ENCODE measurements at places on chromosomes 3 and 15.

GRCh38 chr15:62626903-62627302 is 415.6 kb upstream of the TPM1 start:
- no peak for DNase-seq

GRCh38 chr3:71244826-71245488 is 338.6 kb downstream of the FOXP1 start:
- DNase-seq = no peak

DNA sequence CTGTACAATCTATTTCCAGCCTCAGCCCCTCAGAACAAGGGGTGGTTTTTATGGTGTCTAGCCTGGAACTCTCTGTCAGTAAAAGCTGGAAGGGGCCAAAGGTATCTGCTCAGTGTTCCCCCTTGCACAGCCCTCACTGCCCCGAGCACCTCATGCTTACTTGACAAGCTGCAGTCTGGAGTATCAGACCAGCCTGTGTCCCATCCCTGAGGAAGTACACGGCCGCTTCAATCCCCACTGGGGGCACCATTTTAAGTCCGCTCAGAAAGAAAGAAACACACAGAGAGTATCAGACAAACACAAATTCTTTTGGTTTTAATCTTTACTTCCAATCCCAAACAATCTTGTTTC is 32.4 kb downstream of the UMPS start:
- DNase-seq = no peak

GRCh38 chr15:69222002-69222474 is 61.6 kb downstream of the GLCE start:
- no peak for DNase-seq

DNA sequence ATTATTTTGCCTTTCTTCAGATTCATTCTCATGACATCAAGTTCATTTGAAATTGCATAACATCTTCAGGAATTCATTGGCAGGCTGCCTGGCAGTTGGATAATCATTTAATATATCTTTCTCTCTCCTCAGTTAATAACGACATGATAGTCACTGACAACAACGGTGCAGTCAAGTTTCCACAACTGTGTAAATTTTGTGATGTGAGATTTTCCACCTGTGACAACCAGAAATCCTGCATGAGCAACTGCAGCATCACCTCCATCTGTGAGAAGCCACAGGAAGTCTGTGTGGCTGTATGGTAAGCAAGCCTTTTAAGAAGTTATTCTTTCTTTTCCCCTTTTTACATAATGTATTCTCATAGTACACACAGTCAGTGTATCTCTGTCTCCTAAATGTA is 38.2 kb downstream of the TGFBR2 start:
- no peak for DNase-seq

GRCh38 chr15:27223179-27223578 is 252.2 kb downstream of the GABRG3 start:
- DNase-seq = no peak

DNA sequence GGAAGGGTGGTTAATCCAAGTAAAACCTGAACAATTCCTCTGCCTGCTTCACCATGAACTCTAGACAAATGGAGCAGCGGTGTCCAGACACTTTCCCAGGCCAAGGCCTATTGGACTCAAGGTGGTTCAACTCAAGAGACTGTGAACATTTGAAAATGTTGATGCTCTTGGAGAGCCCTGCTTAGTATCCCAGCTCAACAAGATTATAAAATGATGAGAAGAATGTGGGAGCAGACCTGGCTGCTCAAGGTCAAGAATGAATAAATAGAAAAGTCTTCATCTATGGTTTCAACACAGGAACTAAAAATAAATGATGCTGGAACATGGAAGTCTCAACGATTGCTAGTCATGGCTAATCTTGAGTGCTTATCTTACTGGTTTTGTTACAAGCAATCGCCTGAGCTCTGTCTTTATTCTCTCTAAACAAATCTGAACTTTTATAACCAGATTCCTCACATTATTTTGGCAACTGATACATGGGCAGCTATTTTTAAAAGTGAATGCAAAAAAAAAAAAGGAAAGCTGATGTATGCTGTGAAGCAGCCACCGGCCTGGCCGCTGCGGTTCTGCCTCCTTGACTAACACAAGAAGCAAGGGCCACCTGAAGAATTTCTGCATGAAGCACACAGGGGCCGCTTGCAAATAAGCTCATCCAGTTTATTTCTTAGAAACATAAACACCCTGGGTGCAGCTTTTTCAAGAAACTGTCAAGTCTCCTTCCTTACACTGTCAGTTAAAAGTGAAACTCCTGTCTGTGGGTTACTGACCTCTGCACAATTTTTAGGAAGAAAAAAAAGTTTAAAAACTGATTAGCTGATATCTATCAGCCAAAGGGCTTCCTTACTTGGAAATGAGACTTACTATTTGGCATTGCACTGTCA is 120.1 kb upstream of the ARHGEF3 start:
- no peak for DNase-seq

GRCh38 chr3:71305231-71306206 is 278.0 kb downstream of the FOXP1 start:
- DNase-seq = no peak

DNA sequence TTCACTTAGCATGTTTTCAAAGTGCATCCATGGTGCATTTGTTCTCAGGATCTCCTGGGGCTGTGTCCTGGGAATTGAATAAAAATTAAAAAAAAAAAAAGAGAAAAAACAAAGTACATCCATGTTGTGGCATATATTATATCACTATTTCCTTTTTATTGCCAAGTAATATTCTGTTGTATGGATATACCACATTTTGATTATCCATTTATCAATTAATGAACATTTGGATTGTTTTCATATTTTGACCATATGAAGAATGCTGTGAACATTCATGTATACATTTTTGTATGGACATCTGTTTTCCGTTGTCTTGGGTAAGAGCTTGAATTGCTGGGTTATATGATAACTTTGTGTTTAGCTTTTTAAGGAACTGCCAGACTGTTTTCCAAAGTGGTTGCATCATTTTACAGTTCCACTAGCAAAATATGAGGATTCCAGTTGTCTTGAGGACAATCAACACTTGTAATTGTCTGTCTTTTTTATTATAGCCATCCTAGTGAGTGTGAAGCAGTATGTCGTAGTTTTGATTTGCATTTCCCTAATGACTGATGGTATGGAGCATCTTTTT is 44.5 kb downstream of the CTDSPL2 start:
- DNase-seq = no peak

- no peak for DNase-seq
Observed at GRCh38 chr3:180911876-180912303, 580 bp upstream of the FXR1 start.
